ENCODE measurements at places on chromosomes 3 and 15. TPM values are rescaled to one million over a fixed set of nuclear protein-coding genes. Genes with fewer than 3 reads are reported as not detected.

The VGLL3 gene
- 7.5 TPM for total RNA-seq

The ERICH6 gene
- not detected for total RNA-seq

The SLC9C1 gene
- total RNA-seq = 1.5 TPM

The XCR1 gene
- 0.35 TPM for total RNA-seq

The MST1 gene
- 47.9 TPM for total RNA-seq

The MYL3 gene
- total RNA-seq = 23.5 TPM

The TMA7 gene
- total RNA-seq = 106 TPM

The CRYGS gene
- 2.9 TPM for total RNA-seq

The STRIT1 gene
- total RNA-seq = 2.0 TPM

The ST3GAL6 gene
- 38.2 TPM for total RNA-seq

The NANOGP8 gene
- 1.7 TPM for total RNA-seq

The SLC51A gene
- total RNA-seq = 1.9 TPM

The REC114 gene
- total RNA-seq = not detected

The PLSCR2 gene
- total RNA-seq = 0.47 TPM

The LRRC2 gene
- total RNA-seq = 4.1 TPM

The CD86 gene
- total RNA-seq = 5.2 TPM

The SYNPR gene
- not detected for total RNA-seq

The ACAP2 gene
- 69.0 TPM for total RNA-seq

The CHRNA5 gene
- total RNA-seq = 2.2 TPM

The HRG gene
- 0.88 TPM for total RNA-seq

The GOLGA6L7 gene
- total RNA-seq = not detected

The AP3S2 gene
- 30.5 TPM for total RNA-seq

The CCDC39 gene
- total RNA-seq = not detected

The ROBO2 gene
- total RNA-seq = 61.7 TPM

The GPR156 gene
- total RNA-seq = 2.3 TPM

The CHRNB4 gene
- total RNA-seq = 2.0 TPM

The PGBD4 gene
- total RNA-seq = 2.0 TPM

The TM4SF4 gene
- 0.58 TPM for total RNA-seq

The CHDH gene
- 11.5 TPM for total RNA-seq

The IL5RA gene
- 0.88 TPM for total RNA-seq

The PAQR9 gene
- total RNA-seq = 0.12 TPM

The SLC28A2 gene
- 0.23 TPM for total RNA-seq

All from metanephros (tissue), 2 donors.